Aorta (tissue), 5 donors: ENCODE measurements at places on chromosomes 2 and 18. TPM values are rescaled to one million over a fixed set of nuclear protein-coding genes. Genes with fewer than 3 reads are reported as not detected.

- no peak for DNase-seq
- H3K36me3 ChIP-seq = no peaks in the 10 kb centered on the region
- H3K4me1 ChIP-seq = peaks cover 4% of the 10 kb centered on the region
- H3K27me3 ChIP-seq = no peaks in the 10 kb centered on the region
- H3K27ac ChIP-seq = no peak overlapping the region
- H3K4me3 ChIP-seq = no peak overlapping the region
Measured at GRCh38 chr2:226427538-226428307, 371.9 kb downstream of the IRS1 start.

DNA sequence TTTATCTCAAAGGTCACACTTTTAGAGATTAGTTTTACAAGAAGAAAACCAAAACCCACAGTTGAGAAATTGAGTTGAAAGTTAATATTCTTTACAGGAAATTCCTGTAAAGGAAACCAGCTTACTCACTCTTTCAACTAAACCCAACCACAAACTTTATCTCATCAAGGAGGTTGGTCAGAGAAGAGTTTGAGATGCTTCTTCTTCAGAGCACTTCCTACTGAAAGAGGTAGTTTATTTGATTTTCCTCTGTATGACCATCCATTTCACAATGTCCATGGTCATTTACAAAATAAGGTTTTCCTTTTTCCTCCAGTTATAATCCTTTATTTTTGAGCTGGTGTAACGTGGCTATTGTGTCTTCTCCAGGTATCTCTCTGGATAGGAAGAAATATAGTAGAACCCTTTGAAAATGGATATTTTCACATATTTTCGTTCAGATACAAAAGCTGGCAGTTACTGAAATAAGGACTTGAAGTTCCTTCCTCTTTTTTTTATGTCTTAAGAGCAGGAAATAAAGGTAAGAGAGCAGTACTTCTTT, 4.5 kb upstream of the IL18RAP start:
- H3K4me3 ChIP-seq = no peak overlapping the region
- no peak overlapping the region for H3K27ac ChIP-seq
- DNase-seq = no peak
- no peaks in the 10 kb centered on the region for H3K4me1 ChIP-seq
- no peaks in the 10 kb centered on the region for H3K27me3 ChIP-seq

DNA sequence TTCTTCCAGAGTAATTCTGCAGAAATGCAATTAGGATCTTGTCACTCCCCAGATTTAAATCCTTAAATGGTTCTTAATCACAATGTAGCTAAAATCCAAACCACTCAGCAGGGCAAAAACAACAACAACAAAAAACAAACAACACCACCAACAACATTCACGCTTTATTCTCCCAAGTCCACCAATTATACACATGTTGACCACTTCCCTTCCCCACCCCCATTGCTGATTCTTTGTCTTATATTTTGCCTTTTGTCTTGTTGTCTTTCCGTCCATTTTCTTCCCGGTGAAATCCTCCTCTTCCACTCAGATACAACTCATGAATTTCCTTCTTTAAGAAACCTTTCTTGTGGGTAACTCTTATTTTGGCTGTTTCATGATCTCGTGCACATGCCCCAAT, 902.8 kb downstream of the EPHA4 start:
- DNase-seq = no peak
- H3K4me1 ChIP-seq = no peaks in the 10 kb centered on the region
- H3K27me3 ChIP-seq = no peaks in the 10 kb centered on the region
- H3K36me3 ChIP-seq = no peaks in the 10 kb centered on the region
- H3K27ac ChIP-seq = no peak overlapping the region

- no peak overlapping the region for H3K4me3 ChIP-seq
- H3K27me3 ChIP-seq = no peaks in the 10 kb centered on the region
- no peaks in the 10 kb centered on the region for H3K4me1 ChIP-seq
Measured at GRCh38 chr2:143297182-143297581, 168.0 kb downstream of the ARHGAP15 start.

- no peaks in the 10 kb centered on the region for H3K36me3 ChIP-seq
- no peaks in the 10 kb centered on the region for H3K27me3 ChIP-seq
- no peaks in the 10 kb centered on the region for H3K4me1 ChIP-seq
- H3K4me3 ChIP-seq = no peak overlapping the region
Measured at GRCh38 chr2:123770996-123771720, 253.9 kb upstream of the CNTNAP5 start.

- no peak for DNase-seq
- H3K27me3 ChIP-seq = no peaks in the 10 kb centered on the region
- H3K27ac ChIP-seq = no peak overlapping the region
Measured at GRCh38 chr2:213078686-213079085, 72.7 kb downstream of the IKZF2 start.

Gene HOXD1
- total RNA-seq = 2.2 TPM

DNA sequence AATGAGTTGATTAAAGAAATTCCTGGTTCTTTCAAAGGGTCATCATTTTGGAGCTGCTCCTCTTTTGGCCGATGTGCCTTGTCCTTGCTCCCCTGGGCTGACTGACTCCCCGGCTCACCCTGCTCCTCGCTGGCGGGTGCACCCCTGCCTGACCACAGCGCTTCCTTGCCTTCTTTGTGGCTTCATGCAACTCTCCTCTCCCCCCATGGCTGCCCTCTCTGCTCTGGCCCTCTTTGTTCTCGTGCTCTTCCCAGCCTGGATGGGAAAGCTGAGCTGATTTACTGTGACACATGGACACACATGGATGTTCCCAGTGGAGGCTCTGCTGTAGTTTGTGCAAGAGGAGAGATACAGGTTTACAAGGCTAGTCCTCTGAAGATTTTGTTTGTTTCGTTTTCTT, 234.6 kb downstream of the HAUS1 start:
- H3K4me3 ChIP-seq = no peak overlapping the region
- no peak overlapping the region for H3K27ac ChIP-seq
- DNase-seq = no peak
- H3K27me3 ChIP-seq = no peaks in the 10 kb centered on the region
- H3K36me3 ChIP-seq = no peaks in the 10 kb centered on the region

DNA sequence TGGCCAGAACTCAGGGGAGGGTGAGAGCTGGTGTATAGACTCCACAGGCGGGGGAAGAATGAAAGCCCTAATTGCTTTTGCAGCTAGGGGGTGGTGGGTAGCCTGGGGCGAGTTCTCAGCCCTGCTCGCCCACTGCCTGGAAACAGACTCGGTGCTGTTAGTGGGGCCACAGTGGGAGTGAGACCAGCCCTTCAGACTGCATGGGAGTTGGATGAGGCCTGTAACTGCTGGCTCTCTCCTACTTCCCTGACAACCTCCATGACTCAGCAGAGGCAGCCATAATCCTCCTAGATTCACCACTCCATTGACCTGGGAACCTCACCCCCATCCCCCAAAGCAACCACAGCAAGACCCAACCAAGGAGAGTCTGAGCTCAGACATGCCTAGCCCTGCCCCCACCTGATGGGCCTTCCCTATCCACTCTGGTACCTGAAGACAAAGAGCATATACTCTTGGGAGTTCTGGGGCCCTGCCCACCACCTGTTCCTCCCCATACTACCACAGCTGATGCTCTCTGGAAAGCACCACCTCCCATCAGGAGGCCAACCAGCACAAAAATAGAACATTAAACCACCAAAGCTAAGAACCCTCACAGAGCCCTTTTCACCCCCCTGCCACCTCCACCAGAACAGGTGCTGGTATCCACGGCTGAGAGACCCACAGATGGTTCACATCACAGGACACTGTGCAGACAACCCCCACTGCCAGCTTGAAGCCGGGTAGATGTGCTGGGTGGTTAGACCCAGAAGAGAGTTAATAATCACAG, 226.3 kb downstream of the EIPR1 start:
- DNase-seq = no peak
- no peaks in the 10 kb centered on the region for H3K36me3 ChIP-seq
- H3K27ac ChIP-seq = no peak overlapping the region
- H3K4me3 ChIP-seq = no peak overlapping the region

Gene MOCOS
- total RNA-seq = 4.4 TPM

- H3K27ac ChIP-seq = no peak overlapping the region
- H3K27me3 ChIP-seq = no peaks in the 10 kb centered on the region
- H3K36me3 ChIP-seq = no peaks in the 10 kb centered on the region
- no peak overlapping the region for H3K4me3 ChIP-seq
Measured at GRCh38 chr2:11898576-11898975, 152.1 kb downstream of the LPIN1 start.

Gene NPAS2
- total RNA-seq = 35.9 TPM

DNA sequence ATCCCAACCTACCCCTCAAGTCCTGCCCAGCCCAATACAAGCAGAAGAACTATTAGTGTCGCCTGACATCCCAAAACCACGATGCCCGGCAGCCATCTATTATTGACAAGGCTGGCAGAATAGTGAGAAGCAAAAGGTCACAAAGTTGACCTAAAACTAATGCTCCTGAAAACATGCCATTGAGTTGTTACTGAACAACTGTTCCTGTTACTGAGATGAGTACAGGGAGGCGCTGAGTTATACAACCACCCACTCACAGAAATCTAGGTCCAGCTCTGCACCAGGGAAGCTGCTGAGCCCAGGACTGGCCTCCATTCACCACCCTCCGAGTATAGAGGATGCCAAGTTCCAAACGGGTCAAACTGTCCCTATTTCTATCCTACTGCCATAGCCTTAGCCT, 180.0 kb upstream of the ACAA2 start:
- H3K4me3 ChIP-seq = no peak overlapping the region
- no peak for DNase-seq
- no peaks in the 10 kb centered on the region for H3K4me1 ChIP-seq
- H3K27me3 ChIP-seq = no peaks in the 10 kb centered on the region

DNA sequence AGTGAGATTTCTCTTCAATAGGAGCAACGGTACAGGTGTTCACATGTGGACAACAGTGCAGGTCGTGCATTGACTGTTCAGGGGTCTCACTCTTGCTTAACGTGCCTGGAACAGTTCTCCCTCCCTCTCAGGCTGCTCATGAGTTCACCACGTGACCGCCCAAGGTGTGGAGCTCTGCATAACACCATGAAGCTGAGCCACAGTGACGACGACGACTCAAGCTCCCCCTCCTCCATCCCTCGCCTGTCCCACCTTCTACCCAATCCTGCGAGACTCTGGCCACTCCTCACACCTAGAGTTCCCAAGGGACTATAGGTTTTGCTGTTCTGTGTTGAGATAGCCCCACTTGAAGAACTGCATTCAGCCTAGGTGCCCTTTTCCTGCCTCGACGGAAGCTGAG, 42.8 kb downstream of the STK25 start:
- no peak overlapping the region for H3K27ac ChIP-seq
- no peaks in the 10 kb centered on the region for H3K4me1 ChIP-seq
- DNase-seq = peak; percentile 41
- H3K4me3 ChIP-seq = no peak overlapping the region
- H3K36me3 ChIP-seq = no peaks in the 10 kb centered on the region

DNA sequence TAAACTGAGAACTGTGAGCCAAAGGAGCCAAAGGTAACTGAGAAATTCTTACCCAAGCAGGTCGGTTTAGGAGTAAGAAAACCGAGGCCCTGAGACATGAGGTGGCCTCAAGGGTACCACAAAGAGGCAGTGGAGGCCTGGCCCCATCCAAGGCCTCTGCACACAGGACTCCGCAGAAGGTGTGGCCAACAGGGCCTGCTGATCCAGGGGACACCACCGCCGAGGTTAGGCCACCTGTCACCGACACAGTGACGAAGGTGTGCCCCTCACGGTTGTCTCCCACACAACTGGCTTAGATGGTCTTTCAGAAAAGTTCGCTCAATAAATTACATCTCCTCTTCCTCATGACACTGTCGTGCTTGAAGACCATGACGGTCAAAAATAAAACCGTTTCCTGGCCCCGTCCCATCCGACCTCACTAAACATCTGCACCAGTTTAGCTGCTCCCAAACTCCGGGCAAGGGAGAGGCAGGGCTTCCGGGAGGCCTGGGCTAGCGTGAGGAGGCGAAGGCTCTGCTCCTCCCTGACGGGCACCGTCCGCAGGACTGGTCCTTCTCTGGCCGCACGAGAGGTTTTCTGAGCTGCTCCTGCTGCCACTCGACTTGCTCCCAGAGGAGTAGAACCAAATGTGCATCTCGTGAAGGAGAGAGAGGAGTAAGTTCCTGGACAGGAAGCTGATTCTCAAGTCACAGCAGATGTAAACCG, 442.0 kb downstream of the EIPR1 start:
- DNase-seq = no peak
- H3K27ac ChIP-seq = no peak overlapping the region
- H3K36me3 ChIP-seq = no peaks in the 10 kb centered on the region
- no peak overlapping the region for H3K4me3 ChIP-seq

DNA sequence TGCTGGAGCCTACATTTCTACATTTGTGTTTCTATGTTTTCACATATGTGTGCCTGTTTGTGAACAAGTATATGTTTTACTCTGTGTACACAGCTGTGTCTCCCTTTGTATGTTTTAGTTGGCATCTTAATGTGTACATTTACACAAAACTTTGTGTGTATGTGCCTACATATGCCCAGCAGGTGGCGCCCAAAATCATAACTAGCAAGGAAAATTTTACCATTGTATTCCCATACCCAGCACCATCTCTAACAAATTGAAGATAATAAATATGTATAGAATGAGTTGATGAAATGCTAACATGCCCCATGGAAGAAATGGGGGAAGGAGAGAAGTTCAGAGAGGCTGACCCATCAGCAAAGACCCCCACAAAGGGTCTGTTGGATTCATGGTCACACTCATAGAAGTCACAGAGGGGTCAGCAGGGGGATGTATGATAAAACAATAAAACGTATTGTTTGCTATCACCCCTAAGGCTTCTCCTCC, 48.1 kb downstream of the PKDCC start:
- H3K4me1 ChIP-seq = no peaks in the 10 kb centered on the region
- no peaks in the 10 kb centered on the region for H3K27me3 ChIP-seq
- no peak overlapping the region for H3K27ac ChIP-seq
- no peaks in the 10 kb centered on the region for H3K36me3 ChIP-seq
- no peak overlapping the region for H3K4me3 ChIP-seq
- DNase-seq = peak; percentile 81

DNA sequence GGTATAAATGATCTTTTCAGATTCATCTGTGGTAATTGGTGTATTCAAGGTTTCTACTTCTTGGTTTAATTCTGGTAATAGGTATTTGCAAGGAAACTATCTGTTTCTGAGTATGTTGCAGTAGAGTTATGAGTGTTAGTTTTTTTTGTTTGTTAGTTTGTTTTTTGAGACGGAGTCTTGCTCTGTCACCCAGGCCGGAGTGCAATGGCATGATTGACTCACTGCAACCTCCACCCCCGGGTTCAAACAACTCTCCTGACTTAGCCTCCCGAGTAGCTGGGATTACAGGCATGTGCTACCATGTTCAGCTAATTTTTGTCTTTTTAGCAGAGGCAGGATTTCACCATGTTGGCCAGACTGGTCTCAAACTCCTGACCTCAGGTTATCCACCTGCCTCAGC, 60.9 kb upstream of the IL1R2 start:
- no peak overlapping the region for H3K4me3 ChIP-seq
- H3K27me3 ChIP-seq = no peaks in the 10 kb centered on the region
- no peak for DNase-seq
- no peaks in the 10 kb centered on the region for H3K36me3 ChIP-seq
- no peak overlapping the region for H3K27ac ChIP-seq

- H3K36me3 ChIP-seq = no peaks in the 10 kb centered on the region
- no peak overlapping the region for H3K27ac ChIP-seq
- DNase-seq = peak; percentile 85
- H3K4me3 ChIP-seq = peak overlapping the region; percentile 4
Measured at GRCh38 chr18:31101183-31102024, 817 bp downstream of the DSC2 start.
